WTC11 (cell line): ENCODE measurements at places on chromosomes 5 and 9.

DNA sequence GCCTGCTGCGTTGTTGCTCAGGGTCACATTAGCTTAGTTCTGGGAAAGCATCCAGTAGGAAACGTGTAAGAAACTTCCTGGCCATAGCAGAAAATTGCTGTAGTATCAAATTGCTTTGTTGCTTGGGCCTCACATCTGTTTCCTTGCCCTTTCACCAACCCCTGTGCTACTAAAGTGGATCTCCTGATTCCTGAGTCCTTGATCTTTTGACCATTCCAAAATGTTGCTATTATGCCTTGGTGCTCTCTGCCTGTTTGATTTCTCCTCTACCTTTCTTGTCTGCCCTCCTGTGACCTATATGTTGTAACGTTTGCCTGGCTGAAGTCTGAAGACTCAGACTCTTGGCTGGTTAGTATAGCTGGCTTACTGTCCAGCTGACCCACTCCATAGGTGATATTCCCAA, 350.5 kb downstream of the ADGRV1 start:
- DNase-seq: no peak

DNA sequence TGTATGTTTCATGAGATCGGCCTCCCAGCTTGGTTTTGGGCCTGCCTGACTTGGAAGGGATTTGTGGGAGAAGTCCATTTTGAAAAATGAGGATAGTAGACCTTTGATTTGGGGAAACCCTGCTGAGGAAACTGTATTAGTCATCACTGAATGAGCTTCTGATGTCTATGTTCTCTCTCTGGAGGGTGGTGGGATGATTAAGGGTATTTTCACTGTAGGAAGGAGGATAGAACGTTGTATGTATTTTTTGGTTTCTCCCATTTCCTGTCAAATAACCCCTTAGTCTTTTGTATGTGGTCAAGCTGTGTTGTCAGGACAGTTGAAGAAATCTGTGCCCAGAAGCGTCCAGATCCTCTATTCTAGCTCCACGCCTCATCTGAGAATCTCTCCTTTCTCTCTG, 151.9 kb downstream of the INSYN2B start:
- no peak for DNase-seq

- DNase-seq: no peak
These were observed 286.5 kb downstream of the MAST4 start for GRCh38 chr5:66882606-66883227.

DNA sequence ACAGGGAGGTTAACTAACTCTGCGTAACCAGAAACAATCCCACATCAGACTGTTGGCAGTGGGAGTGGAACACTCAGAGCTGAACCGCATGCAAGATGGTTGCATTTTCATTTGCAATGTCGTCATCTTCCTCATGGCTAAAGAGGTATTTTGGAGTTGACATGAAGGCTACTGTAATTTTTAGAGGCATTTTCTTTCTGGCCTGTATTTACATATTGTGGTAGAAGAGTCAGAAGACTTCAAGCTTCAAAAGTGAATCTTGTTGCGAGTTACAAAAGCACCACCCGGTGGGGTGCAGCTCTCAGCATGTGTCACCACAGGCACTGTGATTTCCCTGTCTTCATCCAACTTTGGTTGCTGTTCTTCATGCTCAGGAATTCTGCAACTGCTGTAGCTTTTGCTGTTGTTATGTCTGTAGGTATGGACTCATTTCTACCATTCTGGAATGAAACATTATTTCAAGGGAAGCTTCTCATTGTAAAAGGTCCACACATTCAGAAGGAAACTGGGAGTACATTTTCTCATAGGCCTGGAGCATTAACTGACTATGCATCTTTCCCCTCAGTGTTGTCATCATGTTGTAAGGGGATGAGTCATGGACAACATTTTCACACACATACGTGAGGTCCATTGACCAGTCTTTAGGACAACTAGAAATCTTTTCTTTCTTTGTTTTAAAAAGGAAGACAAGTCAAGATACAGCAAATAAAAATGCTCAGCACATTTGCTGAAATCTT, 35.4 kb upstream of the GDNF start:
- DNase-seq: no peak

- DNase-seq: no peak
These were observed 319.1 kb upstream of the PIK3R1 start for GRCh38 chr5:67896311-67896929.

DNA sequence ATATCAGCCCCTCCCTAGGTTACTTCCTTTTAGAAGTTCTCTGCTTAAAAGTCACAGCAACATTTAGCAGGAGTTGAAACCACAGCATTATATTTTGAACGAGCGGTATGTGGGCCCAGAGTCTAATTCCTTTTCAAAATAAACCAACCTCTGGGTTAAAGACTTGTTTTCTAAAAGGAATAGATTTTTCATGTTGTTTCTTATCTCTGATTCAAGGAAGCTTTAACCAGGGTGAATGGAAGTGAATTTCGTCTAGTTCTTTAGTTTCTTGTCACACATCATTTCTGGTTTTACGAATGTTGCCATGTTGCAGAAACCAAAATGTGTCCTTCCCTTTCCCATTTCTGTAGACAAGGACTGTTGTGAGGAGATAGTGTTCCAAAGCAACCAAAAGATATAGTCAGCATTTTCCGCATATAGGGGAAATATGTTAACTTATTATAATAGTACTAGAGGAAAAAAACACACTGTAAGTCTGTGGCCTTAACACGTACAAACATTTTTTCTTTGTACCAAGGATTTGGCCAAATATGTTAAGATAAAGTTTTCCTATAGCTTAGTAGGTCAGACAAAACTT, 142.4 kb downstream of the PCSK5 start:
- DNase-seq: no peak

GRCh38 chr5:4191703-4192102, 596.1 kb downstream of the IRX1 start:
- DNase-seq: no peak

GRCh38 chr5:136901-137300, 44.9 kb downstream of the PLEKHG4B start:
- no peak for DNase-seq
